Tibial nerve (tissue), 4 donors: ENCODE measurements at places on chromosomes 7 and 10. TPM values are rescaled to one million over a fixed set of nuclear protein-coding genes. Genes with fewer than 3 reads are reported as not detected.

DNA sequence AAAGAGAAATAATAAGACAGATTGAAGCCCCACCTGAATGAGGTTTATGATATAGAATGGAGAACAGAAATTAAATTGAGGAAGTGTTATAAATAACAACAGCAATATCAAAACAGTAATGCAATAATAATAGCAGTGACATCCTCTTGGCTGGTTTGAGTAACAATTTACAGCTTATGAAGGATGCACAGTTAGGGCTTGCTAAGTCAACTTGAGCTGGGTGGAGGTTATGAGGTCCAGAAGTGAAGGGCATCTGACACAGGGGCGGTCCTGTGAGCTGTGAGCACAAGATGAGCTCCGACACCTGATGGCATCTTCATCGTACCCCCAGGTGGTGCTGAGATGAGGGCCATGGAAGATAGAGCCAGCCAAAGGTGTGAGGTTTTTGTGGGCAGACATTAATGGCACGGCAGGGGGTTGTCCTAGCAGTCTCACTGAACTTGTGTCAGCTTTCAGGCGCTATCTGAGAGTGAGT is 30.5 kb downstream of the ARHGAP22 start:
- no peak for DNase-seq

DNA sequence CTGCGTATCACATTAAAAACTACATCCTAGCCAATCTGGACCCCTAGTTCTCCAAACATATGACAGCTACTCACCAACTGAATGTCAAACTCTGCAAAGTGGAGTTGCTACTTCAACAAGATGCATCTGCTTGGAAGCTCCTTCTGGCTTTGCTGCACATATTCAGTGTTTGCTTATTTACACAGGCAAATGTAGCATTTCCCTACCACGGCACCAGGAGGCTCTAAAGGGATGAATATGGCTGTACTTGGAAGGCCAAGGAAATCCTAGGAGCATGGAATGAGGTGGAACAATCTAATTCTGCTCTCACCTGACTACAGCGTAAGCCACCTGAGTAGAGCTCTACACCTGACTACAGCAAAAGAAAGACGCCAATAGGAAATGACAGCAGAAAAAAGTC is 39.7 kb downstream of the MTPAP start:
- DNase-seq: no peak

DNA sequence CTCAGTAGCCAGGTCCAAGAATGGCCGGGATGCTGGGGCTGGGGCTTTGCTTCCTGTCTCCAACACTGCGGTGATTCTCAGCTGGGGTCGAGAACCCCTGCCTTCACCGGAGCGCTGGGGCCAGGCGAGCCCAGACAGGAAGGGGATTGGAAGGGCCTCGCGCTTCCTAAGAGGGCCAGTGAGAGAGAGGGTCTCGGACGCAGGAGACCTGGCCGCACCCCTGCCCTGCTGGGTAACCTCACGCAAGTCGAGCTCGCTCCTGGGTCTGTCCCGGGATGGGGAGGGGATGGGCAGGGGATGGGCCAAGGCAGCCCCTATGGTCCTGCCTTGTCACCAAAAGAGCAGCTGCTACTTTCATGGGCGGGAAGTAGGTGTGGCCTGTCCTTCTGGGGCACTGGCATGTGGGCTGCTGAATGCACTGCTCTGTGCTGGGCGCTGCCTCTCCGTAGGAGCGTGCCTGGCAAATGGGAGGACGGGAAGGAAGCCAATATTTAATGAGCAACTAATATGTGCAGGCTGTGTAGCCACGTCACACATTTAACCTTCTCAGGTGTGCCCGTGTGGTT is 20.0 kb downstream of the KCNK18 start:
- DNase-seq: no peak

DNA sequence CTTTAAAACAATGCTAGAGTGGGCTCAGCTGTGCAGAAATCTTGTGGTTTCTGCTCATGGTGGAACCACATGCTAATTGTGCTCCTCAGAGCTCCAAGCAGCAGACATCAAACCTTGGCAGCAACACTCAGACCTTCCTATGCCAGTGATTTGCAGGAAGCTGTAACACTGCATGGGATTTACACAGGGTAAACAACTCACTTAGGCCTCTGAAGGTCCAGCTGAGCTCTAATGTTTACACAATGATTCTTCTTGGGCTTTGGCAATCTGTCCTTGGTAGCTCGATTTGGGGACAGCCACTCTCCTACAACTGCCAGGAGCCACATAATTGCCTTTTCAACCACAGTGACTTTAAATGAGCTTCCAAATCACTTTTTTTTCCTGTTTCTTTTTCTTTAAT is 97.7 kb upstream of the PDLIM1 start:
- no peak for DNase-seq

- DNase-seq: no peak
These were observed 39.8 kb upstream of the LANCL2 start for GRCh38 chr7:55325371-55325792.

- no peak for DNase-seq
These were observed 277.8 kb downstream of the EXOC4 start for GRCh38 chr7:133530682-133531081.

The KBTBD2 gene
- total RNA-seq: 42.3 TPM
